ENCODE measurements at places on chromosomes 12 and 14.

DNA sequence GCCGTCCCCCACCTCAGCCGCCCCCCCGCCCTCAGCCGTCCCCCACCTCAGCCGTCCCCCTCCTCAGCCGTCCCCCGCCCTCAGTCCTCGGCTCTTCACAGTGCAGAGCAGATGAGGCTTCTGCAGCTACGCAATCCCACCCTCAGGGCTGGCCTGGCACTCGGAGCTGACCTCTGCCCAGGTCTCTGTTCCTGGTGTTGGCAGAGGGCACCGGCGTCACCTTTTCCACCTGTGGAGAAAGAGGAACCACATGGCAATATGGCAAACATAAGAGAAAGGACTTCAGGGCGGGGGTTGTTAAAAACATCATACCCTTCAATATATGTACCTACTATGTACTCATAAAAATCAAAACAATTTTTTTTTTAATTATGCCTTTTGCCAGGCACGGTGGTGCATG lies 45.8 kb downstream of the MLXIP start:
- no peak overlapping the region for H3K27ac ChIP-seq
- DNase-seq, result no peak
- no peaks in the 10 kb centered on the region for H3K4me1 ChIP-seq
- H3K4me3 ChIP-seq, result no peak overlapping the region
- H3K27me3 ChIP-seq, result no peaks in the 10 kb centered on the region

GRCh38 chr14:54606631-54607133 lies 39.8 kb downstream of the SAMD4A start:
- no peak overlapping the region for H3K4me3 ChIP-seq
- H3K27ac ChIP-seq, result no peak overlapping the region
- no peak for DNase-seq
- no peaks in the 10 kb centered on the region for H3K36me3 ChIP-seq
- H3K27me3 ChIP-seq, result no peaks in the 10 kb centered on the region
- peaks cover 4% of the 10 kb centered on the region for H3K4me1 ChIP-seq

- no peaks in the 10 kb centered on the region for H3K36me3 ChIP-seq
- H3K27ac ChIP-seq, result no peak overlapping the region
- no peaks in the 10 kb centered on the region for H3K27me3 ChIP-seq
- peaks cover 2% of the 10 kb centered on the region for H3K4me1 ChIP-seq
- DNase-seq, result no peak
Measured at GRCh38 chr12:724194-724855, 28.1 kb upstream of the WNK1 start.

DNA sequence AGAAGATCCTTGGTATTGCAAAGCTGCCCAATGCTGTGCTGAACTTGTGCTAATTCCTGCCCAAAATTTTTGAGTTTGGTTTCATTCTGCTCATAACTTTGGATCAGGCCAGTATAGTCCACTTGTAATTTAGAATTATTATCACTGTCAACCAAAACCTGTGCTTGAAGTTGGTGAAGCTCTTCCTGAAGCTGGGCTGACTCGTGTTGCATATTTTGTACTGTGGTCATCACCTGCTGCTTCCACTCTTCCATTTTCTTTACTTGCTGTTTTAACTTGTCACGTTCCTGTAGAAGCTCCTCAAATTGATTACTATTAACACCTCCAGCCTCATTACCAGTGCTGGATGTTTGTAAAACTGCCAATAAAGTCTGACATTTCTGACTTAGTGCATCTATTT lies 35.8 kb downstream of the TRIP11 start:
- H3K27me3 ChIP-seq, result no peaks in the 10 kb centered on the region
- no peaks in the 10 kb centered on the region for H3K4me1 ChIP-seq
- H3K36me3 ChIP-seq, result no peaks in the 10 kb centered on the region
- DNase-seq, result no peak
- no peak overlapping the region for H3K27ac ChIP-seq
- no peak overlapping the region for H3K4me3 ChIP-seq

DNA sequence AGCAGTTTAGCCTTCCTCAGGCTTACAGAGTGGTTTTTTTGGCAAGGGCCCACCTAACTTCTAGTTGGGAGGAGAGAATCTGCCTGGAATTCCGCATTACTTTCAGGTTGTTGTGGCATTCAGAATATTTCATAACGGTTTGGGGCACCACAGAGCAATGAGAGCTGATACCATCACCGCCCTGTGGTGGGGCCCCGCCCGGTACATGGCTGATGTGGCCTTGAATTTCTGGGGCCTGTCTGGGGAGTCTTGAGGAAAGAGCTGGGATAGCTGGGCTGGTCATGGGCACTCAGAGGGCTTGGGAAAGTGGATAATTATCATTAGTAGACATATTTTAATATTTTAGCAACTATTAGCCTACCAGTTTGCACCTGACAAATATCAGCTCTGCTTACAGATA lies 4.2 kb downstream of the TESPA1 start:
- H3K4me3 ChIP-seq, result no peak overlapping the region
- H3K36me3 ChIP-seq, result no peaks in the 10 kb centered on the region
- H3K27me3 ChIP-seq, result no peaks in the 10 kb centered on the region
- DNase-seq, result no peak

GRCh38 chr14:64762044-64763034 lies 58.1 kb downstream of the PLEKHG3 start:
- H3K4me1 ChIP-seq, result peaks cover 15% of the 10 kb centered on the region
- H3K36me3 ChIP-seq, result no peaks in the 10 kb centered on the region
- H3K4me3 ChIP-seq, result no peak overlapping the region
- H3K27ac ChIP-seq, result no peak overlapping the region
- no peak for DNase-seq

DNA sequence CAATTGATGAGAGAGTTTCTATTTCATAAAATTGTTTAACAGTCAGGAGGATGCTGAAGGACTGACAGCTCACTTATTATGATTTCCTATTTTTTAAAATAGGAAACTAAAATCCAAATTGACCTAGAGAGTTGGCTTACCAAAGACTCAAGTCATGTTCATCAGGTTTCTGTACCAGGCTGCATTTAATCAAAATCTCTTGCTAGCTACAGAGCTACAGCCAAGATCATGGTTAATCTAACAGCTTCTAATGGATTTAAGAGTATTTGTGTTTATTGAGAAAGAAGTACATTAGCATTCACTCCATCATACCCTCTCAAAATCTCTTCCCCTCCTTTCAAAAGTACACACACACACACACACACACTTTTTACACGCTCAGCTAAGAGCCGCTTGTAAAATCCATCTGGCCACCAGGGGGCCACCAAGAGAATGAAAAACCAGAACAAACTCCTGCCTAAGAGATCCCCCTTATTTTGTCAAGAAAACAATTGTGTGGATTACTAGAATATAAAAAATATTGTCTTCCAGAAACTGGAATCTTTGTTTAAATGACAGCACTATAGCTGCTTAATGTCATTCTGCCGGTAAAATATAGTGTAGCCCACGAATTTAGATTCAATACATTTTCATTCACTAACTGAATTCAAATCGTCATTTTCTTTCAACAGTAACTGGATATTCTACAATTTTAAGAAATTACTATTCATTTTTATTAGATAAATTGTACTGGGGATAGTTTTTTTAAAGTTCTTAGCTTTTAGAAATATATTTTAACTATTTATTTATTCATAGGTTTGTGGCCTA lies 334.0 kb downstream of the BTG1 start:
- no peaks in the 10 kb centered on the region for H3K27me3 ChIP-seq
- DNase-seq, result peak; percentile 41
- no peaks in the 10 kb centered on the region for H3K36me3 ChIP-seq
- no peak overlapping the region for H3K4me3 ChIP-seq
- no peaks in the 10 kb centered on the region for H3K4me1 ChIP-seq

GRCh38 chr12:100398307-100398706 lies 41.4 kb downstream of the SLC17A8 start:
- no peaks in the 10 kb centered on the region for H3K4me1 ChIP-seq
- no peaks in the 10 kb centered on the region for H3K27me3 ChIP-seq

DNA sequence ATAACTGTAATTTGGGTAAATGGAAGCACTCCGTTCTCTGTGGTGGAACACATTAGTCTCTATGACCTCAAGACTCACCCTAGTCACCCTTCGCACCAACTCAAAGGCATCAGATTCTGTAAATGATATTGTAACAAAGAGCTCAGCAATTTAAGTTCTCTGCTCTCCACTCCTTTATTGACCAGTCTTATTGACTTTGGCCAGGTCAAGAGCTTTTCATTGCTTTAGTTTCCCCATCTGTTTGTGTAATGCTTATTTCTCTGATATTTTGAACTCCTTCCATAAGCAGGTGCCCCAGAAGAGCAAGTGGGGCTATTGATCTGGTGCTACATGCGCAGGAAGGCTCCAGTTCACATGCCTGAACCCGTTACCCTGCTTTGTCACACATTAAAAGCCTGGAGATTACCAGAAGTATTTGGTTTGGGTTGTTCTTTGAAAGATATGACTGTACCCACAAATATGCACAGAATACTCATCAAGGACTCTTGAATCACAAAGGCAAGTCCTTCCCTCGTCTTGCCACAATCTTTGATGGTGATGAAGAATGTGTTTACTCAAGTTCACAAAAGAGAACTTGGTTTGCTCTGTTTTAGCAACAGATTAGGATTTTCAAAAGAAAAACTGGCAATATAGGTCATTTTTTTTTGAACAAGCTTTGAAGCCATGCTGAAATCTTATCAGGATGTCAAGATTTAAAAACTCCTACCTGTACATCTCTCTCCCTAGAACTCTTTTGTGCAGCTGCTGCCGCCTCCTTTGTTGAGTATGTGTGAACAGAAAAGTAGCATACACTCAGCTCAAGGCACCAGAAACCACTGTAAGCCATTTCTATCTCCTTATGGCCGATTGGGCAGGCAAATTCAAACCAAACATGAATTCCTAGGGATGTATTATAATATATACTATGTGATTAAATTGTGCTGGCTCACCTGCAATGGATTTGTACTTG lies 193.9 kb downstream of the BCAT1 start:
- H3K4me1 ChIP-seq, result 0 out of 2 replicates have a peak, but pooled peaks cover 4% of the 10 kb centered on the region
- H3K27ac ChIP-seq, result no peak overlapping the region
- no peak overlapping the region for H3K4me3 ChIP-seq
- no peak for DNase-seq

GRCh38 chr14:59919570-59920377 lies at the start of gene LRRC9:
Gene LRRC9, plus strand, starts transcription at chr14:59920144.
- H3K27me3 ChIP-seq, result no peaks in the 10 kb centered on the region
- H3K27ac ChIP-seq, result no peak within 1 kb of the TSS
- H3K4me1 ChIP-seq, result 0 out of 2 replicates have a peak, but pooled peaks cover 1% of the 10 kb centered on the region
- H3K4me3 ChIP-seq, result peak within 1 kb of the TSS; percentile 76

- no peak for DNase-seq
- H3K27ac ChIP-seq, result no peak overlapping the region
- H3K36me3 ChIP-seq, result no peaks in the 10 kb centered on the region
Measured at GRCh38 chr12:25800101-25800500, 158.4 kb upstream of the RASSF8 start.

- no peaks in the 10 kb centered on the region for H3K36me3 ChIP-seq
- DNase-seq, result no peak
- H3K4me1 ChIP-seq, result no peaks in the 10 kb centered on the region
- H3K27me3 ChIP-seq, result no peaks in the 10 kb centered on the region
Measured at GRCh38 chr12:128326406-128326805, 59.4 kb downstream of the TMEM132C start.

DNA sequence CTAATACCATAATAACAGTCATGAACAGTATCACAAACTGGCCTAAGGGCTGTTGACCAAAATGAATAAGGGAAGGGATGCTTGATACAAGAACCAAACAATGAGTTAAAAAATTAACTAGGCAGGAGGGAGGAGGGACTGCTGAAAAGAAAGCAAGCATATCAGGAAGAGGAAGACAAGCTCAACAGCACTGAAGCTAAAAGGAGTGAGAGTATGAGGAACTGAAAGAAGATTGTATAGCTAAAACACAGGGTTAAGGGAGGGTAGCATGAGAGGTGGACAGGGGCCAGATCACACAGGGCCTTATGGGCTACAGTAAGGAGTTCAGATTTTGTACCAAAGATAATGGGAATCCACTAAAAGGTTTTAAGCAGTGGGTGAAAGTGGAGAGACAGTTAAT lies 34.1 kb downstream of the ITGA7 start:
- H3K4me3 ChIP-seq, result no peak overlapping the region
- no peak for DNase-seq
- H3K4me1 ChIP-seq, result no peaks in the 10 kb centered on the region
- H3K27ac ChIP-seq, result no peak overlapping the region
- H3K27me3 ChIP-seq, result no peaks in the 10 kb centered on the region
- no peaks in the 10 kb centered on the region for H3K36me3 ChIP-seq

DNA sequence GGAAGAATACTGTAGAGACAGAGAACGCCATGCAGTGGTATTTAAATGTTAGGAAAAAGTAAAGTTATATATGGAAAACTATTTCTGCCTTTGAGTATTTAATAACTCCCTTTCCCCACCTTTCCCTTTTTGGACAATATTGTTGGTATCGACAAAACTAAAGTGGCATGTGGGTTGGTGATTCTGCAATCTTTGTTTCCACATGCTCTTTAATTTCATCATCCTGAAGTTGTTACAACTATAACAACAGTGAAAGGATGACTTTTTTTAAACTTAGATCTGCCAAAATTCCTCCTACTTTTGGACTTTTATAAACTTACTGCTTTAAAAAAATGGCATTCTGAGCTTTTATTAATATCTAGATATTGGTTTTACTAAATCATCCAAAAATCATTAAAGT lies 25.3 kb downstream of the TTC8 start:
- H3K4me1 ChIP-seq, result no peaks in the 10 kb centered on the region
- H3K4me3 ChIP-seq, result no peak overlapping the region
- H3K36me3 ChIP-seq, result no peaks in the 10 kb centered on the region
- H3K27ac ChIP-seq, result no peak overlapping the region

- H3K4me1 ChIP-seq, result peaks cover 6% of the 10 kb centered on the region
- H3K27ac ChIP-seq, result no peak overlapping the region
- no peaks in the 10 kb centered on the region for H3K36me3 ChIP-seq
Measured at GRCh38 chr14:100815478-100816285, 10.2 kb upstream of the MEG3 start.

DNA sequence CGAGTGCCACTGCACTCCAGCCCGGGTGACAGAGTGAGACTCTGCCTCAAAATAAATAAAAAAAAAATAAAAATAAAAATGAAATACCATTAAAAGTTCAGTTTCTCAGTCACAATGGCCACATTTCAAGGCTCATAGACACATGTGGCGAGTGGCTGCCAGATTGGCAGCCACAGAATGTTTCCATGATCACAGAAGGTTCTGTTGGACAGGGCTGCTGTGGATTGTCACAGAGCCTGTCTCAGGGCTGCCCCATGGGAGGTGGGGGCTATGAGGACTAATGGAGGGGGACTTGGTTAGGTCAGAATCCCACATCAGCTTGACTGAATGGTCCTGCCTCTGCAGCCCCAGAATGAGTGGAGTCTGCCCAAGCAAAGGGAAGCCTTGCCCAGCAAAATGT lies 3.8 kb upstream of the PLA2G1B start:
- no peak for DNase-seq
- H3K36me3 ChIP-seq, result no peaks in the 10 kb centered on the region
- no peaks in the 10 kb centered on the region for H3K27me3 ChIP-seq
- no peak overlapping the region for H3K27ac ChIP-seq
- no peaks in the 10 kb centered on the region for H3K4me1 ChIP-seq

GRCh38 chr12:21618566-21618965 lies 13.9 kb upstream of the GYS2 start:
- H3K4me1 ChIP-seq, result no peaks in the 10 kb centered on the region
- H3K27me3 ChIP-seq, result no peaks in the 10 kb centered on the region
- H3K36me3 ChIP-seq, result no peaks in the 10 kb centered on the region
- no peak overlapping the region for H3K27ac ChIP-seq

GRCh38 chr14:88952901-88953300 lies 128.4 kb downstream of the TTC8 start:
- DNase-seq, result no peak
- no peak overlapping the region for H3K27ac ChIP-seq
- H3K4me3 ChIP-seq, result no peak overlapping the region
- H3K27me3 ChIP-seq, result no peaks in the 10 kb centered on the region
- no peaks in the 10 kb centered on the region for H3K4me1 ChIP-seq
- no peaks in the 10 kb centered on the region for H3K36me3 ChIP-seq

- no peak overlapping the region for H3K27ac ChIP-seq
- H3K4me1 ChIP-seq, result no peaks in the 10 kb centered on the region
- peak overlapping the region; percentile 59 for H3K4me3 ChIP-seq
- no peaks in the 10 kb centered on the region for H3K36me3 ChIP-seq
Measured at GRCh38 chr12:119153477-119154434, 25.0 kb upstream of the HSPB8 start.
